CD4-positive, CD25-positive, alpha-beta regulatory T cell (primary cell): ENCODE measurements at places on chromosomes 11 and 22. TPM values are rescaled to one million over a fixed set of nuclear protein-coding genes. Genes with fewer than 3 reads are reported as not detected.

The GRAP2 gene
- 79.2 TPM for polyA plus RNA-seq

DNA sequence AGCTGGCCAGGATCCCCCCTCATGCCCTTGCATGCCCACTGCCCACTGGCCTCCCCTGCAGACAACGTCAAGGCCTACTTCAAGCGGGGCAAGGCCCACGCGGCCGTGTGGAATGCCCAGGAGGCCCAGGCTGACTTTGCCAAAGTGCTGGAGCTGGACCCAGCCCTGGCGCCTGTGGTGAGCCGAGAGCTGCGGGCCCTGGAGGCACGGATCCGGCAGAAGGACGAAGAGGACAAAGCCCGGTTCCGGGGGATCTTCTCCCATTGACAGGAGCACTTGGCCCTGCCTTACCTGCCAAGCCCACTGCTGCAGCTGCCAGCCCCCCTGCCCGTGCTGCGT, 7.9 kb downstream of the AIP start:
- H3K36me3 ChIP-seq, result peaks cover 55% of the 10 kb centered on the region
- H3K27me3 ChIP-seq, result no peaks in the 10 kb centered on the region
- H3K27ac ChIP-seq, result no peak overlapping the region
- DNase-seq, result no peak

GRCh38 chr11:8375460-8375859, 111.8 kb upstream of the LMO1 start:
- no peaks in the 10 kb centered on the region for H3K4me1 ChIP-seq
- H3K27me3 ChIP-seq, result no peaks in the 10 kb centered on the region
- DNase-seq, result no peak

GRCh38 chr11:130528298-130529261, 80.1 kb downstream of the ADAMTS15 start:
- no peaks in the 10 kb centered on the region for H3K27me3 ChIP-seq
- H3K36me3 ChIP-seq, result no peaks in the 10 kb centered on the region
- DNase-seq, result no peak
- no peak overlapping the region for H3K4me3 ChIP-seq

GRCh38 chr11:119626197-119626841, 102.7 kb downstream of the NECTIN1 start:
- no peak overlapping the region for H3K27ac ChIP-seq
- DNase-seq, result no peak
- H3K4me3 ChIP-seq, result no peak overlapping the region
- H3K4me1 ChIP-seq, result no peaks in the 10 kb centered on the region
- H3K27me3 ChIP-seq, result no peaks in the 10 kb centered on the region

- H3K36me3 ChIP-seq, result no peaks in the 10 kb centered on the region
- H3K4me1 ChIP-seq, result no peaks in the 10 kb centered on the region
- no peak overlapping the region for H3K4me3 ChIP-seq
- DNase-seq, result no peak
These were observed 203.8 kb downstream of the CASP12 start for GRCh38 chr11:104694259-104695064.

GRCh38 chr22:38353142-38353629, 36.0 kb upstream of the CSNK1E start:
- DNase-seq, result peak; percentile 51
- no peaks in the 10 kb centered on the region for H3K36me3 ChIP-seq
- H3K4me3 ChIP-seq, result no peak overlapping the region

The TMPRSS5 gene
- polyA plus RNA-seq, result not detected

DNA sequence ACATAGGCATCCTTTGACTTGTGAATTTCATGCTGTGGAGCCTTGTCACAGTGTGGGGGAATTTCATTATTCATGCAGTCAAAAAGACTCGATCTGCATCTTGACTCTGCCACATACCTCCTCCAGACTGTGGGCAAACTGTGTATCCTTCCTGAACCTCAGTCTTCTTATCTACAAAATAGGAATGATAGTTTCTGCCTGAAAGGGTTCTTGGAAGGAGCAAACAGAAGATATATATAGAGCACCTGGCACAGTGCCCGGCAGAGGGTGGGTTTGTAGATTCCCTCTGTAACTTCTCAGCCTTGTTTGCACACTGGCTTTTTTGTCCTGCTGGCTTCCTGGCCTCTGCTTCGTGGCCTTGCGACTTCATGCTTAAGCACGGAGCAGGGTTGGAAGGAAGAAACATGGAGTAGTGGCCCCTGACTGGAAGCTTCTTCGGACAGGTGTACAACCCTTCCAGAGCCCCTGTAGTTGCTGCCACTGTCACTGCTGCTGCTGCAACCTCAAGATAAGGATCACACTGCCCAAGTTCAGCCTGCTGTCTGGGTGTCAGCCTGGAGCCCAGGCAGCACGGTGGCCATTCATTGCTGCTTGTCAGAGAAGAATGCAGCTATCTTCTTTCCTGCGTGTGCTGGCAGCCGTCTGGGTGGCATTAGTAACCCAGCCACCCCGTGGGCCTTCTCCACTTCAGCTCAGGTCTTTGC, 106.4 kb downstream of the MICAL2 start:
- H3K4me1 ChIP-seq, result peaks cover 6% of the 10 kb centered on the region
- H3K36me3 ChIP-seq, result peaks cover 76% of the 10 kb centered on the region
- DNase-seq, result no peak
- H3K4me3 ChIP-seq, result no peak overlapping the region
- no peak overlapping the region for H3K27ac ChIP-seq
- no peaks in the 10 kb centered on the region for H3K27me3 ChIP-seq

GRCh38 chr11:6418557-6419008, 311 bp downstream of the APBB1 start:
- peak overlapping the region; percentile 84 for H3K4me3 ChIP-seq
- no peaks in the 10 kb centered on the region for H3K36me3 ChIP-seq
- peaks cover 11% of the 10 kb centered on the region for H3K27me3 ChIP-seq
- no peak for DNase-seq
- peak overlapping the region; percentile 81 for H3K27ac ChIP-seq

DNA sequence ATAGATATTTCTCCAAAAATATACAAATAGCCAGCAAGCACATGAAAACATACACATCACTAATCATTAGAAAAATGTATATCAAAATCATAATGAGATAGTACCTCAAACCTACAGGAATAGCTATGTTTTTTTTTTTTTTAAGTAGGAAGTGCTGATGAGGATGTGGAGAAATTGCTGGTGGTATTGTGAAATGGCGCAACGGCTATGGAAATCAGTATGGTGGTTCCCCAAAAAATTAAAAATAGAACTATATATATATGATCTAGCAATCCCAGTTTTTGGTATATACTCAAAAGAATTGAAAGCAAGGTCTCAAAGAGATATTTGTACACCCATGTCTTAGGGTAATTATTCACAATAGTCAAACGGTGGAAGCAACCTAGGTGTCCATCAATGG, 46.0 kb upstream of the HIPK3 start:
- H3K4me3 ChIP-seq, result no peak overlapping the region
- no peaks in the 10 kb centered on the region for H3K27me3 ChIP-seq
- no peak overlapping the region for H3K27ac ChIP-seq
- DNase-seq, result no peak

The ABCC8 gene
- polyA plus RNA-seq, result not detected

The SLC22A6 gene
- not detected for polyA plus RNA-seq

GRCh38 chr11:72828692-72829101, 14.5 kb downstream of the ATG16L2 start:
- peaks cover 6% of the 10 kb centered on the region for H3K4me1 ChIP-seq
- no peak overlapping the region for H3K27ac ChIP-seq
- no peaks in the 10 kb centered on the region for H3K27me3 ChIP-seq
- DNase-seq, result no peak
- peaks cover 22% of the 10 kb centered on the region for H3K36me3 ChIP-seq

The SLC35C1 gene
- 9.2 TPM for polyA plus RNA-seq
